Body of pancreas (tissue), 4 donors: ENCODE measurements at places on chromosomes 7 and 10. TPM values are rescaled to one million over a fixed set of nuclear protein-coding genes. Genes with fewer than 3 reads are reported as not detected.

DNA sequence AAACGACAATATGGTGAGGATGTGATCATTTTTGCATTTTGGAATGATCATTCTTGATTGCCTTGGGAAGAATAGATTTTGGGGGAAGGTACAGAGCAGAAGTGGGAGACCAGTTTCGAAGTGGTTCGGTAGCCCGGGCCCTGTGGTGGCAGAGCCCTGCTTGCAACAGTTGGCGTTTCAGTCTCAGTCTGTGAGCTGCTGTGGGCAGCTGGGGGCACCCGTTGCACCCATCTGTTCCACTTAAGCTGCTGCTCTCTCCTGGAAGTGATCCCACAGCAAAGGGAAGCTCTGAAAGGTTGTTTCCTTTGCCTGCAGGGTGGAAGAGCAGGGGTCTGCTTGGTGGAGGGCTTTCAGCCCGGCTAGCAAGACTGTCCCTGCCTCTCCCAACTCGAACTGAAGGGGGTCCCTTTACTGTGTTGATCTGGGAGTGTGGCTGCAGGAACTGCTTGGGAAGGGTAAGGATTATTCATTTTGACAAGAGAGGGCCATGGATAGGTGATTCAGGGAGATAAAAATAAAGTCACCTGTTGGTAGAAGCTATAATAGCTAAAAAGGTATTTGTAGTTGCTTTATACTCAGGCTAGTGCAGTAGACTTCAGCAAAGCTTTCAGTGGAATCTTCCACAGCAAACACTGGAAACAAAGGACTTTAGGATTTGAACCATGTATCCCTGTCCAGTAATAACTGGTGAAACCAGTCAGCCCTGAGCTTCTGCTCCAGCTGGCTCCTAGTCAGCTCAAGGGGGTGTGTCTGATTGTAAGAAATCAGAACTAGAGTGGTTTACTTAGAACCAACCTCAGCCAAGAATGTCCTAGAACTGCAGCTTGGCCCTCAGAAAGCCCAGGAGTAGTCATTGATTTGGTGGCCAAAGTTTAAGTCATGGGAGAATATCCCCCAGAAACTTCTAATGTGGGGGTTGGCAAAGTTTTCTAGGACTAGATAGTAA, 53.1 kb upstream of the PDCD4 start:
- H3K27ac ChIP-seq = peak overlapping the region; percentile 85
- peak; percentile 92 for DNase-seq
- peaks cover 61% of the 10 kb centered on the region for H3K4me1 ChIP-seq
- no peaks in the 10 kb centered on the region for H3K27me3 ChIP-seq

MSANTD7 gene
- total RNA-seq = 11.5 TPM

DNA sequence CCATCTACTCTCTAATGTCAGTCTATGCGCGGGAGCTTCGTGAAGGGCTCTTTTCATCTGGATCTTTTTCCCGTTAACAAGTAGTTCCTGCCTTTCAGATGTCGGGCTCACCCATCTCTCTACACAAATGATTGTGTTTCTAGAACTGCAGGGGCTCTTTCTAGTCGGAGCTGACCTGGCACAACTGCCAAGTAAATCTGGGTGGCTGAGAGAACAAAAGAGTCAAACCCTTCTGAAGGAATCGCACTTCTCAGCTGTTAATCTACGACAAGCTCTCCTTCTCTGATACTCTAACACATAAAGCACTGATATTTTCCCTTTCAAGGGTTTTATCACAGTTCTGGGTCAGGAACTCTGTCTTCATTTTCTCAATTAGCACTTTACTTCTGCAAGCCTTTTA, 144.7 kb downstream of the NRP1 start:
- no peak overlapping the region for H3K4me3 ChIP-seq
- H3K27me3 ChIP-seq = no peaks in the 10 kb centered on the region
- H3K4me1 ChIP-seq = peaks cover 24% of the 10 kb centered on the region
- no peak for DNase-seq
- H3K36me3 ChIP-seq = no peaks in the 10 kb centered on the region
- H3K27ac ChIP-seq = no peak overlapping the region

- H3K4me3 ChIP-seq = no peak overlapping the region
- H3K36me3 ChIP-seq = no peaks in the 10 kb centered on the region
- DNase-seq = no peak
- no peaks in the 10 kb centered on the region for H3K27me3 ChIP-seq
- no peaks in the 10 kb centered on the region for H3K4me1 ChIP-seq
- no peak overlapping the region for H3K27ac ChIP-seq
These were observed 5.0 kb upstream of the ITGA8 start for GRCh38 chr10:15724683-15725082.

GRCh38 chr10:96319754-96320474, 15.7 kb downstream of the DNTT start:
- no peaks in the 10 kb centered on the region for H3K4me1 ChIP-seq
- no peaks in the 10 kb centered on the region for H3K27me3 ChIP-seq
- DNase-seq = no peak
- no peak overlapping the region for H3K4me3 ChIP-seq

ZNF107 gene
- 3.6 TPM for total RNA-seq

DNA sequence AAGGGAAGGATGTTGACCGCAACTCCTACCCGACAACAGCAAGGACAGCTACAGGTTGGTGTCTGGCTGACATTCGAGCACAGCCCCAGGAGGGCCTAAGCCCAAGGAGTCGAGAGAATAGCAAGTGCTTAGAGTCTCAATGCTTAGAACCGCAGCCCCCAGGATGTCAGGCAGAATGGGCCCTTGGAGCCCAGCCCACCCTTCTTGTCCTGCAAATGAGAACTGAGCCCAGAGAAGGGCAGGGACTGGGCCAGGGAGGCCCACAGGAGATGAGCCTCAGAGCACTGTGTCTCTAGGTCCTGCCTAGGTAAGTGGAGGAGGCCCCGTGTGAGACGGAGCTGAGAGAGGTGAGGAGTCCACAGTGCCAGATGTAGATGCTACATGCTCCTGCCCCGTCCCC, 173.3 kb upstream of the ZMIZ1 start:
- no peaks in the 10 kb centered on the region for H3K27me3 ChIP-seq
- H3K27ac ChIP-seq = no peak overlapping the region
- DNase-seq = no peak
- H3K4me1 ChIP-seq = no peaks in the 10 kb centered on the region

GRCh38 chr10:11048707-11049278, 31.1 kb downstream of the CELF2 start:
- no peaks in the 10 kb centered on the region for H3K27me3 ChIP-seq
- H3K27ac ChIP-seq = no peak overlapping the region
- DNase-seq = no peak
- no peaks in the 10 kb centered on the region for H3K36me3 ChIP-seq
- no peak overlapping the region for H3K4me3 ChIP-seq
- H3K4me1 ChIP-seq = no peaks in the 10 kb centered on the region

DNA sequence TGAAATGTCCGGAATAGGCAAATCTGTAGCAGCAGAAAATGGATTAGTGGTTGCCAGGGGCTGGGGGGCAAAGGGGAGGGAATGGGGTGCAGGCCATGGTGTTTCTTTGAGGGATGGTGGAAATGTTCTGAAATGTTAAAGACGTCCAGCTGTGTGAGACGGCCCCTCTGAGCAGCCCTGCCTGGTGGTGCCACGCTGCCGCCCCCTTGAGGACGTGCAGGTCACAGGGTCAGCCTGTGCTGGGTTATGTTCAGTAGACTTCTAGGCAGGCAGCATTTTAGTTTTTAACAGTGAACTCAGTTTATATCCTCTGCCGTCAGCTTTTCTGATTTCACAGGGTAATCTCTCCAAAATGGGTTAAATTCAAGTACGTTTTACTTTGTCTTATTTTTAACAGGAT, 9.4 kb downstream of the NUB1 start:
- no peaks in the 10 kb centered on the region for H3K27me3 ChIP-seq
- H3K4me1 ChIP-seq = peaks cover 21% of the 10 kb centered on the region
- peak overlapping the region; percentile 95 for H3K27ac ChIP-seq
- DNase-seq = no peak

- H3K4me1 ChIP-seq = peaks cover 12% of the 10 kb centered on the region
- peak overlapping the region; percentile 93 for H3K27ac ChIP-seq
- H3K27me3 ChIP-seq = no peaks in the 10 kb centered on the region
- H3K36me3 ChIP-seq = no peaks in the 10 kb centered on the region
- DNase-seq = no peak
These were observed 68.3 kb downstream of the CREM start for GRCh38 chr10:35194906-35195305.
